Gastrocnemius medialis (tissue), 4 donors: ENCODE measurements at places on chromosomes 4 and X. TPM values are rescaled to one million over a fixed set of nuclear protein-coding genes. Genes with fewer than 3 reads are reported as not detected.

- no peak overlapping the region for H3K4me3 ChIP-seq
- H3K27ac ChIP-seq, result no peak overlapping the region
- H3K27me3 ChIP-seq, result no peaks in the 10 kb centered on the region
- no peaks in the 10 kb centered on the region for H3K4me1 ChIP-seq
- DNase-seq, result no peak
Observed at GRCh38 chr4:24807611-24808010, 12.2 kb downstream of the SOD3 start.

GRCh38 chrX:15524417-15524816, 23.8 kb downstream of the BMX start:
- no peak overlapping the region for H3K4me3 ChIP-seq
- no peaks in the 10 kb centered on the region for H3K36me3 ChIP-seq

- H3K27ac ChIP-seq, result no peak overlapping the region
- no peaks in the 10 kb centered on the region for H3K36me3 ChIP-seq
- H3K27me3 ChIP-seq, result no peaks in the 10 kb centered on the region
- DNase-seq, result no peak
Observed at GRCh38 chrX:10467793-10468192, 152.6 kb downstream of the MID1 start.

Gene KIF4A
- 0.09 TPM for total RNA-seq

Gene PNMA5
- total RNA-seq, result not detected
